HCT116 (cell line): ENCODE measurements at places on chromosomes 3 and 15. TPM values are rescaled to one million over a fixed set of nuclear protein-coding genes. Genes with fewer than 3 reads are reported as not detected.

Gene PDCD6IP
- total RNA-seq: 241 TPM

DNA sequence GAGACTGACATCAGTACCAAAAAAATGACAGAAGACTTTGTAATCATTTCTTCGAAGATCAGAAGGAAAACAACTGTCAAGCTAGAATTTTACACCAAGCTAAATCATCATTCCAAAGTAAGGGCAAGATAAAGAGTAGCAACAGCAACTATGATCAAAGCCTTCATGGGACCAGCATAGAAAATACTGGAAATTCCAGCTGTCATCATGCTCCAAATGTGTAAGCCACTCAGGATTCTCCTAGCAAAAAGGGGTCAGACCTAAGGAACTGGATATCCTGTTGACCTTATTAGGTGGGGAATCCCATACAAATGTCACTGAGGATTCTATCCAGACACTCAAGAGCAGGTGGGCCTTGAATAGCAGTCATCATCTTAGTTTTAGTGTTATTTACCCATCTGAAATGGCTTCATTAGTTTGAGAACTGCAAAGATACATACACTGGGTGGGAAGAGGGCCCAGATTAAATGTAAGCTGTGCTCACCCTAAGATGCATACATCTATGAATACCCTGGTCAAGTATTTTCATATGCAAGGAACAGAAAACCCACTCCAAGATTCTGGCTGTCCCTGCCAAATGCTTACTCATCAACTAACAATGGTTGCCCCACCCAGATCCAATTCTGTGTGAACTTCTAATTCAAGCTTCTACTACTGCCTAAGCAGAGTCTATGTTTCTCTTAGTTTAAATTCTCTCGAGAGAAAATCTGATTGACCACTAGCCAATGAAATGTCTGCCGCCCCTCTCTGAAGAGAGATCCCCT lies 33.5 kb downstream of the CLDN18 start:
- DNase-seq: no peak

Gene SERPINI2
- total RNA-seq: 0.27 TPM

Gene EXOSC7
- total RNA-seq: 72.6 TPM

GRCh38 chr15:60735559-60736047 lies 256.7 kb upstream of the ICE2 start:
- no peak for DNase-seq

- DNase-seq: no peak
Observed at GRCh38 chr3:110311541-110311940, 760.1 kb upstream of the NECTIN3 start.

DNA sequence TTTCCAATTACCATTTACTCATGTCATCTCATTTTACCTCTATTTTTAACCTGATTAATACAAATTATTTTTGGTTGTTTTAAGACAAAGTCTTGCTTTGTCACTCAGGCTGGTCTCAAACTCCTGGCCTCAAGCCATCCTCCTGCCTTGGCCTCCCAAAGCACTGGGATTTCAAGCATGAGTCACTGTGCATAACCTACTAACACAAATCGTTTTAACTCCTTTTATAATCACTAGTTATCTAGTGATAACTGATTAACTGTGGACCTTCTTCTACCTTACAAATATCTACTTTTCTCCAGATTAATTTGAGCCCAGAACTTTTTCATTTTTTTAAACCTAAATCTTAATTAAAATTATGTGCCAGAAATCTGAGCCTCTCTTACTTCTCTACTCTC lies 4.6 kb downstream of the ATP13A3 start:
- no peak for DNase-seq

- no peak for DNase-seq
Observed at GRCh38 chr15:69100821-69101220, 59.6 kb upstream of the GLCE start.

Gene LCTL
- not detected for total RNA-seq

Gene MME
- 0.34 TPM for total RNA-seq
